AG09319 (cell line): ENCODE measurements at places on chromosomes 7 and 10.
A peak's percentile ranks its signal among the peaks of the same experiment; 100 is the strongest.

DNA sequence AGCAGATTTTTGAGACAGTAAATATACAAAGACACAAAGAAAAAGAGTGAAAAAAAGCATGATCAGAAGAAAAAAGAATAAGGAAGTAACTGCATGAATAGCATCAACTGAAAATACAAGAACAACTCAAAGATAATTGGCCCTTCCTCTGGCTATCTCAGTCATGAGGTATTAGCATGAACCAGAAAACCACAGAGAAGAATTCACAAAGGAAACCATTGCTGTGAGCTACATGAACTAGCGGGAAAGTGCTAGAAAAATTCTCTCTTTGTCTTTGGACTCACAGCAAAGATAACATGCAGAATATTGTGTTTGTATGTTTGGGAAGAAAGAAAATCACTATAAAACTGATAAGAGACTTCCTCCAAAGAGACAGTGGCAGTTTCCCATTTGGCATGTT lies 82.9 kb downstream of the SORCS1 start:
- DNase-seq: no peak

DNA sequence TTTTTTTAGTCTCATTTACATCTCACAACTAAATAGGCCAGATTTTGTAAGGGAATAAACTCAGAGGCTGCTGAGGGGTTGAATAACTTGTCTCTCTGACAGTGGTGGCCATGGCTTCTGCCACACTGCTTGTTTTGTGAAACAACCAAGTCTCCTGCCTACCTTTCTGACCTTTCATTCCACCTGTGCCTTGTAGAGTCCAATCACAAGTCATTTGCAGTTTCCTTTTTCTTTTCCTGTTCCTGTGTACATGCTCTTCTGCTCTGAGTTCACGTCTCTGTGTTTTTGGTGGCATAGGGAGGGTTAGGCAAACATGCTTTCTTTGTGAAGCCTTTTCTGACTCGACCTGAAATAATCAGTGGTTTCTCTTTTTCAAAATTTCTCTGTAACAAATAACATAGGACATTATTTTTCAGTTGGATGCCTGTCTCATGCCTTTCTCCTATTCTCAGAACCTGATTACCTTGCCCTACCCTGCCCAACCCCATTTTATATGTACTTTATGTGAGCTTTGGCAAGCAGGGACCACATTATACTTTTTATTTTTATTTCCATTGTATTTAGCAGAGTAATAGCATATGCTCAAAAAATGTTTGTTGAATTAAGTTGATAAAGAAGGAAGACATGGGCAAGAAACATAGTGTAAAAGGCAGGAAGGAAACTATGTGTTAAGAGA lies 81.7 kb downstream of the HDAC9 start:
- no peak for DNase-seq

- DNase-seq: no peak
These were observed 14.8 kb downstream of the INHBA start for GRCh38 chr7:41688012-41688625.

GRCh38 chr7:149621776-149622175 lies 124.2 kb upstream of the ZNF746 start:
- no peak for DNase-seq

DNA sequence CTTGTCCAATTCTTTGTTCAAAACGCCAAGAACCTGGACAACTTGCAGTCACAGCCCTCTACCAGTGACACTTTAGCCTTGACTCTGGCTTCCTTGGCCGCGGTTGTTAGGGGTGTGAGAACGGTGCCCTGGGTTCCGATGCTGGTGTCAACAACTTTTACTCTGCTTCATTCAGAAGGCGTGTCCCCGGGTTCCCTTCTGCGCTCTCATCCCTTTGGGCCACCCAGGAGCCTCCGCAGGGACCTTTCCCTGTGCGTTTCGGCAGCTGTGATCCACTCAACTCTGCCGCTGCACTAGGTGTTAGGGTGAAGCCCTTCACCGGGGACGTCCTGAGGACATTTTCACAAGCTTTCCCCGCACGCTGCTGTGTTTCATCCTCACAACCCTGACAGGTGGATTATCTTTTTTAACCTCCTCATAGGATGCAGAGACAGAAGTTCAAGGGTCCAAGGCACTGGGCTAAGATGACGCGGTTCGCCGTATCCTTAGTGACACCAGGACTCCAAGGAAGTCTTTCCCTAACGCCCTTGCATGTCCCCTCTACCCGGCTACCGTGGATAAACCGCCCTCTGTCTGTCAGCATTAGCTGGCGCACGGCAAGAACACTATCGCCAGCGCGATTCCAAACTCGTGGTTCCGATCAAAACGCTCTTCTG lies 133.5 kb upstream of the SHH start:
- no peak for DNase-seq

- no peak for DNase-seq
These were observed 8.2 kb downstream of the TPK1 start for GRCh38 chr7:144827621-144828020.

DNA sequence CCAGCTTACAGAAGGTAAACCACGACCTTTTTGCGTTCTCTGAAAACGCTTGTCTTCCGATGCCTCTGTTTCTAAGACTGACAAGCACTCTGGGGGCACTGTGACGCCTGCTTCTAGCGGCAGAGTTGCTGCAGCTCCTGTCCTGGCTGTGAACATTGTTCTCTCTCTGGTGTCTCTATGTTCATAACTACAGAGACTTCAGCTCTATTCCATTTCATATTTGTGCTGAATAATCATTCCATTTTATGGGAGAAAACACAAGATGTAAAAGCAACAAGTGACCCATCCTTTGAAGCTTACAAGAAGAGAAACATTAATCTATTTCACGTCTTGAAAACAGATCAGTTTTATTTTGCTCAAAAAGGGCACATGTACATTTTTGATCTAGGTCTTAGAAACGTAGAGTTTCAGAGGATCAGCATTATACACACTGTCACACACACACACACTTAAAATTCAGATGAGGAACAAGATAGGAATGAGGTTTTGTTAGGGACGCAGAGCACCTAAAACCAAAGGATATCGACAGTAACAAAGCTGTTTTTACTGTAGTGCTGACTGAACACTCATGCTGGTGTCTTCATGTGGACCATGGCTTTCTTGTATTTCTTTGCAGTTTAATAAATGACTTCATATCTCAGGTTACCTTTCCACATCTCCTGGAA lies 3.0 kb downstream of the IKZF1 start:
- no peak for DNase-seq

DNA sequence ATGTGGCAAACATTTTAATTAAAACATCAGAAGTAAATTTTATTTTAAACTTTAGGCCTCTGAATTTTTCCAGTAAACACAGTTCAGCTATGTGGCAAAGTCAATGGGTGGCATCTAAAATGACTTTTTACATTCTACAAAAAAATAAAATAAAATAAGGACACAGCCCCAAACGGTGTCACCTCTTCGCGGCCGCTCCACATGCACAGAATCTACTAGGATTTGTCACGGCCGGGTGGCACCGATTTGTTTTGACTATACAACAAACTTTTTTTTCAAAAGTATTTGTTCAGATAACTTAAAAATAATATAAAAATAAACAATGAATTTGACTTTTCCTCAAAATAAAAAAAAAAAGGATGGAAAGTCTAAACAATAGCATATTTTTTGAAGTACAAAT lies 127.8 kb downstream of the EBF3 start:
- no peak for DNase-seq

GRCh38 chr7:12119620-12120303 lies 91.3 kb upstream of the TMEM106B start:
- DNase-seq: no peak

GRCh38 chr10:21519397-21519933 lies 6.0 kb downstream of the SKIDA1 start:
- no peak for DNase-seq

DNA sequence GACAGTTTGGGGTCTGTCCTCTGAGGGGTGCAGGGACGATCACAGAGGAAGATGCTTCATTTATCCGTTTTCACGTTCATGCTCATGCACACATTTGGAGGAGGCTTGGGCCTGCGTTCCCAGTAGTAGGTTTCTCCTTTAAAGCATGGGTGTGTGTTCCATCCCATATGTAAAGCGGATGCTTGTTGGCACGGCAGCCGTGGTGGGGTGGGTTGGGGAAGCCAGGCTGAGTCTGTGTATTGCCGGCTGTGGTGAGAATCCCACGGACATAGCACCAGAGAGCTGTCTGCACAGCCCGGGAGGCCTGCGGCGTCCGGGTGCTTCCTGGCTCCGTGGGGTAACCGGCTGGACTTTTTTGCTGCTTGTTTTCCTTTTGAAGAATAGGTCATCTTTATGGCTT lies 440 bp downstream of the JAKMIP3 start:
- no peak for DNase-seq

GRCh38 chr7:80593869-80594586 lies 44.4 kb upstream of the CD36 start:
- DNase-seq: no peak

DNA sequence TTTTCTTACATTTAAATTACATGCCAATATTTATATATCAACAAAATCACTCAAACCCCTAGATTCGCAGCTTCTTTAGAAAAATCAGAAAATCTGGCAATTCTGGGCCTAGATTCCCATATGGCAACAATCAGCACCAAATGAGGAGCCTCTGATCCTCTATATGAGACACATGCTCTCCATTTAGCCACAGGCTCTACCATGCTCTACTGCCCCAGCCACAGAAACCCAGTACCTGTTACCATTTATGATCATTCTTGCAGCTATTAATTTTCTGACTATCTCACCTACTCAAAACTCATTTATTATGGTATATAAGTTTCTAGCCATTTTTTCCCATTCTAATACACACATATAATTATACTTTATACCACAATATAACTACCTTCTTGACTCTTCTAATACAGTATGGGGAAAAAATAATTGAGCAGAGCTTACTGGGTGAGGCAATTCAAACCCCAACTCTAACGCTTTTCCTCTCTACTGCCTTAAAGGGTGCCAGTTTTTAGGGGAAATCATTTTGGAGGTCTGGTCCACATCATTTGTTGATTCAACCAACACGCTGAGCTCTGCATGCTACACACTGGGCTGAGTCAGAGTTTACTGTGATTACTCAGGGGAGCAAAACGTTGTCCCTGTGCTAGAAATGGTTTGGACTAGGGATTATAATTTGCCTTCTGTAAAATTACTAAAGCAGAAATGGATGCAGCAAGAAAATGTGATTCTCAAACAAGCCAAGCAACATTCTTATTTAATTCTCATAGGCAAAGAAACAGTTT lies 11.6 kb downstream of the PDLIM1 start:
- no peak for DNase-seq

DNA sequence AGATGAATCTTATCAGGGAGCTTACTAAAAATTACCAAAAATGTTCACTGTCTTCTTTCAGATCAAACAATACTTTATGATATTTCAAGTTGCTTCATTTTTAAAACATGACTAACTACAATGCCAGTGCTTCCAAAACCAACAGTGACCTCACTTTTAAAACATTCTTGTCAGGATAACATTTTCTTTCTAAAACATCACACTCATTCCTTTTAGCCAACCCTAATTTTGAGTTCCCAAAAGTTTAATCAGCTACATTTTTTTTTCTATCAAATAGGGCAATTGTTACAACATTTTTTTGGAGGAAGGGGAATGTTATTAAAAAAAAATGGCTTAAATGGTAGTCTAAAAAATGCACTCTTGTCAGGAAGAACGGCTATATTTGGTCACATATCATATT lies 37.3 kb downstream of the RTKN2 start:
- peak; percentile 61 for DNase-seq

DNA sequence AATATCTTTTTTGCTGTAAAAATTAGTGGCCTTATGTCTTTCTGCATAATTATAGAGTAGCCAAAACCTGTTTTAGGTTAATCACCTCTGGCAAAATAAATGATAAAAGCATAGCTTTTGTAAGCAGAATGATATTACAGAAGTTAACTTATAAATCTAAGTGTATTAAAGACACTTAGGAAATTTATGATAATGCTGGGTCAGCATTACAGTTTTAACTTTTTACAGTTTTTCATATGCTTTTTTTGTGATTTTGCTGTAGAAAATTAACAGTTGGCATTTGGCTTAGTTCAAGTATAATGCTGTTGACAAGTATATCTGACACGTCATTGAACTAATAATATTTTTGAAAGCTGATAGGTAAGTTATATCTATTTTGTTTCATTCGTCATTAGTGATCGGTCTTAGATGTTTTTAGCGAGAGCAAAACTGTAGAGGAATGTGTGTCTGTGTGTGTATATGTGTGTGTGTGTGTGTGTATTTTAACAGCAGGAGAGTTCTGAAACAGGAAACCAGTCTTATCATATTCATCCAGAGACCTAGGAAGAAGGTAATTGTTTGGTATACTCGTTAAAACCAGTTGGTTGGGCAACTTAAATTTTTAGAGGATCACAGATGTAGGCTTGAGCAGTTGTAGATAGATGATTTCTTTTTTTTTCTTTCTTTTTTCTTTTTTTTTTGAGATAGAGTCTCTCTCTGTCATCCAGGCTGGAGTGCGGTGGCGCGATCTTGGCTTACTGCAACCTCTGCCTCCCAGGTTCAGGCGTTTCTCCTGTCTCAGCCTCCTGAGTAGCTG lies 15.4 kb downstream of the PTEN start:
- DNase-seq: no peak

DNA sequence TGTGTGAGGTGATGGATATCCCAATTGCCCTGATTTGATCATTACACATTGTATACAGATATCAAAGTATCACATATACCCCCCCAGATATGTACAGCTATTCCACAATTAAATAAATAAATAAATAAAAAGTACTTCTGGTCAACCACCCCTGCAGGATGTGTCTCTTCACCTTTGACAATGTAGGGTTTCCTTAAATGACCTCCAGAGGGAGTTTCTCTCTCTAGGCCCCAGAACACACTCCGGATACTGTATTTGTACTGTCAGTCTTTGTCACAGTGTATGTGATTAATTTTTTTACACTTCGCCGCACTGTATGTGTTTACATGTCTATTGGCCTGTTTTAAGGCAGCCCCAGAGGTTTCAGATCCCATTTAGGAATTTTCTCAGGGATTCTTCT lies 123.6 kb downstream of the ADCYAP1R1 start:
- DNase-seq: no peak

- no peak for DNase-seq
These were observed 227.1 kb downstream of the AUTS2 start for GRCh38 chr7:69825113-69825972.

GRCh38 chr7:29063236-29063635 lies 83.1 kb downstream of the CPVL start:
- DNase-seq: no peak

DNA sequence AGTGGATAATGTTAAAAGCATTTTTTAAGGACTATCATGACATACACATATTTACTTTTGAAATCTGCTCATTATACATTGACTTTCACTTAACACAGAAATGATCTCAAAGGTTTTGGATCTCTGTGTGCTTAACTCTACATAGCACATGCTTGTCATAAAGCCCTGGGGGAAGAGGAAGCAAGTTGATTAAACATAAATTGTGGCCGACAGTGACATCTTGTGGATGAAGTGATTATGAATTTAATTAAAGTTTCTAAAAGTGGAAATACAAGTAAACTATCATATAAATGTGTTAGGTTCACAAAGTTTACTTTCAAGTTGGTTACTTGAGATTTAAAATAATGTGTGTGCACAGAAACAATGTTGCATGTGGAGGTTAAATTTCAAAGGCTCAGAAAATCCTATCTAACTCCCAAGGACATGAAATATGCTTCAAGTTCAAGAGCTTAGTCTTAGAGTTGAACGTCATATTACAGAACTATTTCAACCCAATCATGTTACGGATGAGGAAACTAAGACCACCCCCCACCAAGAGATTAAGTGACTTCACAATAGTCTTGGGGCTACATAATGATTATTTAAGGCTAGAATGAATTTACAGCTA lies 1247.8 kb downstream of the GATA3 start:
- peak; percentile 24 for DNase-seq
